Stimulated activated CD4-positive, alpha-beta T cell treated with anti-CD3 and anti-CD28 coated beads, Interleukin-15, amount 100 ng/mL, for 1 hour (primary cell): ENCODE measurements at places on chromosomes 3 and 15.

- DNase-seq, result peak; percentile 56
Measured at GRCh38 chr15:75578948-75579920, at the start of gene PTPN9. PTPN9 (minus strand) TSS chr15:75579315; CDS start chr15:75578776, 539 bp downstream.

DNA sequence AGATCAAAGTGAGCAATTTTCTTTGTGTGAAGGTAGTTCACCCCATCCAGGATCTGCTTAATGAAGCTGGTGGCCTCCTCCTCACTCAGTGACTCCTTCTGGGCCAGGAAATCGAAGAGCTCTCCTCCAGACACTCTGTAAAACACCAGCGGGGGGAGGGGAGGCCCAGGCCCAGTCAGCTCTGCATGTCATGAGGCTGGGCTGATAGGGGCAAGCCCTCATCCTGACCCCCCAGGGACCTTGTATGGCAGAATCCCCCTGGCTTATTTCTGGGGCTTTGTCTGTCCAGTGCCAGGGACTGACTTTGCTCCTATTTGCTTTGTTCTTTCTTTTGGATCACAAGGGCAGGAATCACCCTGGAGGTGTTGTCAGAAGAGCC, 74.9 kb downstream of the DAPK2 start:
- DNase-seq, result peak; percentile 6

DNA sequence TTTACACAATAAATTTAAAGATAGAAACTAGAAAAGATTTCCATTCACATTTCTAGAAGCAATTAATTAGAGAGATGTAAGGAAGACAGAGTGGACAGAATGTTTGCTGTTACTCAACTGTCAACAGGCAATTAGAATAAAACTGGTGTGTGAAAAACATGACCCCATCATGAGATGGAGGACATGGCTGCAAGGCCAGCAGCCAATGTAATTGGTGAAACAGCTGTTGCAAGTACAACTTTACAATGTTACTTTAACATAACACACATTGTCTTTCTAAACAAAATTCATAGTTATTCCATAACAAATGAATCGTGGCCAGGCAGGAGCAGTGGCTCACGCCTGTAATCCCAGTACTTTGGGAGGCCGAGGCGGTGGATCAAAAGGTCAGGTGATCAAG, 28.6 kb upstream of the STAG1 start:
- DNase-seq, result no peak

DNA sequence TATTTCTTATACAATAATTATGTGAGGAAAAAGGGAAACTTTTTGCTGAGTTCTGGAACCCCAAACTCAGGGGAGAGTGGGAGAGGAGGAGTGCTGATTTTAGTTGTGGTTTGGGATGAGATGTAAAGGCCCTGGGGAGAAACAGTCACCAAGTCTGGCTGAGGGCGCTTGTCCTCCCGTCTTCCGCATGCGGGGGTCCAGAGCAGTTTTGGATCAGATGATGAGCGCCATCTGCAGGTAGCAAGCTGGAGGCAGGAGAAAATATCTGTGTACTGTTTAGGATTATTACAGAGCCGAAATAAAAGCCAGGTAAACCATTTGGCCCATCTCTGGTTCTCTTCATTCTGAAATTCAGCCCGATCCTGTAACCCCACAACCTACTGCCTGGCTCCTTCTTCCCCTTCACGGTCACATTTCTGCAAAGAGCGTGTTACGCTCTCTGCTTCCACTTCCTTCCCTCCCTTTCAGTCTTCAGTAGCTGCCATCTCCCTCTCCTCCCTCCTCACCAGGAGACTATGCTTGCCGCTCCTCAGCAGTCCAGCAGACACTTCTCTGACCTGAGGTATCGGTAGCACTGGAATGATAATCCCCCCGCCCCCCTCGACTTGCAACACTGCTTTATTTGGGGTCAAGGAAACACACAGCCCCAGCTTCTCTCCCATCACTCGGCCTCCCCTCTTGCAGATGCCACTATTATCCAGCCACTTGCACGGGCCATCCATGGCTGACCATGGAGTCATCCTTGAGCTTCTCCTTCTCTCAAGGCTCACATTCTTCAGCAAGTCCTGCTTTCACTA, 1.4 kb upstream of the PARP14 start:
- DNase-seq, result peak; percentile 60

- no peak for DNase-seq
Measured at GRCh38 chr3:3800685-3801493, 1.7 kb downstream of the LRRN1 start.

DNA sequence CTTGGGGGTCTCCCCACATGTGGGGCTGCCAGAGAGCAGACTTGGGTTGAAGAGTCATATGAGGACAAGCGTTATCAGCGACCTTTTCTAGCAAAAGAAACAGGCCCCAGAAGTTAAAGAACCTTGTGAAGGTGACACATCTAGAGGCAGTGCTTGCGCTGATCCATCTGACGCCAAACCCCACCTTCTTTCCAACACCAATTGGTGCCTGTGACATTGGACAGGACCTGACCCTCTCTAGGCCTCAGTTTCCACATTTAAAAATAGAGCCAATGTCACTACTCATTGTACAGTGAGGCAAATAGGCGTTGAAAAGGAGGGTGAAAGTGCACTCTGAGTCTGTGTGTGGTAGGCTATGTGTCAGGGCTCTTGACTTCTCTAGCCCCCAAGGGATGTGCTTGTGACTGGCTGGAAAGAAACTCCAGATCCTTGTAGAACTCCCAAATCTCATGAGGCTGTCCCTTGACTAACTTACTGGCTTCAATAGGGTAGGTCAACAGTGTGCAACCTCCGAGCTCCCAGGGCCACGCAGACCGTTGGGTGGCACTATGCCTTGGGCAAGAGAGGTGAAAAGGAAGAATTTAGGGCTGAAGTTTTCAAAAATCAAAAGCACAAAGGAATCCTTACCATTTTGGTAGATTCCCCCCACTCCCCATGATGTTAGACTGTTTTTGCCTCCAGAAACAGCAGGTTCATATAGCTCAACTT, 666 bp upstream of the FAM219B start:
- DNase-seq, result no peak

DNA sequence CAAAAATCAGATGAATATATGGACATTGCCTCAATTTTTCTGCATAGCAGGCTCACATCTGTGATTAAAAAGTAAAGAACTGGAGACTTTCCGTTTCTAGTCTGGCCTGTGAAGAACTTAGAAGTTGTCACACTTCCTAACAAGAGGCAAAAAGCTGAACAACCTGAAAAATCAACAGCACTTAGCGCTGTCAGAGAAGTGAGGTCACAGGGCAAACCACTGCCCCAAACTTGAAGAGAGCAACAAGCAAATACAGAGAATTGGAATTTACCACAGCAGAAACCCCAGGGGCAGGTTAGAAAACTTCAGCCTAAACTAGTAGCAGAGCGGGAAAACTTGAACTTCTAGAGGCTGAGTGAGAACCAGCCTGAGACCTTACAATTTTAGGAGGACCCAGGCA, 38.9 kb downstream of the CCDC54 start:
- DNase-seq, result no peak

DNA sequence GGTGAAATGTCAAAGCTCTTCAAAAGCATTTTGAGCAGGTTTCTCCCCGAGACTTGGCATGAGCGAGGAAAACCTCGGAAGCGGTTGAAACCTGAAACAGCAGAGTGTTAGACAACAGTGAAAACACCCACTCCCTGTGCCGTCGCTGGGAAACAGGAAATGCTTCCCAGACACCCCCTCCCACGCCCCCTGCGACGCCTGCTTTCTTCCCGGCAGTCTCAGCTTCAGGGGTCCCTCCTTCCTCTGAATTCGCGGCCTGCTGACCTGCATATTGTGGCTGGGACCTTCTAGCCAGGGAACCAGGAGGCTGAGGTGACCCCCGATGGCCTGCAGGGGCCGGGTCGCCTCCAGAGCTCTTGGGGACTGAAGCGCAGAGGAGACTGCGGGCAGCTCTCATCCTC, 250.6 kb upstream of the LYSMD4 start:
- DNase-seq, result no peak

- DNase-seq, result no peak
Measured at GRCh38 chr15:51234176-51234927, 104.0 kb downstream of the CYP19A1 start.

DNA sequence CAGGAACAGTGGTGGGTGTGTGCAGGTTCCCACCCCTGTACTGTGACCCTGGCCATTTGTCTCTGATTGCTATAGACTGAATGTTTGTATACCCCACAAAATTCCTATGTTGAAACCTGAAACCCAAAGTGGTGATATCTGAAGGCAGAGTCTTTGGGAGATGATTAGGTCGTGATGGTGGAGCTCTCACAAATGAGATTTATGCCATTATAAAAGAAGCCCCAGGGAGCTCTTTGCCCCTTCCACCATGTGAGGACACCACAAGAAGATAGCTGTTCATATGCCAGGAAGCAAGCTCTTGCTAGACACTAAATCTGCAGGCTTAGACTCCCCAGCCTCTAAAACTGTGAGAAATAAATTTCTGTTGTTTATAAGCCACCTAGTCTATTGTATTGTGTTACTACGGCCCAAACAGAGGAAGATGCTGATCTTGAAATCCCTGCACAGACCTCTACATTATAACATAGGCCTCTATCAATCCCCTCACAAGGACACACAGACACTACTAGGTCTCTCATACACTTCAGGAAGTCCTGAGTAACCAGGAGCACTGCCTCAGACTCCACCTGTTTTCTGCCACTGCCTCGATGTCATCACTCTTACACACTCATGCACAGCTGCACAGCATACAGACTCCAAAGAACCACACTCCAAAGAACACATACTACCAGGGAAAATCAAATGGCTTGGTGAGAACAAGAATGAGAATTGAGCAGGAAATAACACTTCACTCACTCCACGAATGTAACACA, 14.7 kb downstream of the IGSF11 start:
- no peak for DNase-seq

DNA sequence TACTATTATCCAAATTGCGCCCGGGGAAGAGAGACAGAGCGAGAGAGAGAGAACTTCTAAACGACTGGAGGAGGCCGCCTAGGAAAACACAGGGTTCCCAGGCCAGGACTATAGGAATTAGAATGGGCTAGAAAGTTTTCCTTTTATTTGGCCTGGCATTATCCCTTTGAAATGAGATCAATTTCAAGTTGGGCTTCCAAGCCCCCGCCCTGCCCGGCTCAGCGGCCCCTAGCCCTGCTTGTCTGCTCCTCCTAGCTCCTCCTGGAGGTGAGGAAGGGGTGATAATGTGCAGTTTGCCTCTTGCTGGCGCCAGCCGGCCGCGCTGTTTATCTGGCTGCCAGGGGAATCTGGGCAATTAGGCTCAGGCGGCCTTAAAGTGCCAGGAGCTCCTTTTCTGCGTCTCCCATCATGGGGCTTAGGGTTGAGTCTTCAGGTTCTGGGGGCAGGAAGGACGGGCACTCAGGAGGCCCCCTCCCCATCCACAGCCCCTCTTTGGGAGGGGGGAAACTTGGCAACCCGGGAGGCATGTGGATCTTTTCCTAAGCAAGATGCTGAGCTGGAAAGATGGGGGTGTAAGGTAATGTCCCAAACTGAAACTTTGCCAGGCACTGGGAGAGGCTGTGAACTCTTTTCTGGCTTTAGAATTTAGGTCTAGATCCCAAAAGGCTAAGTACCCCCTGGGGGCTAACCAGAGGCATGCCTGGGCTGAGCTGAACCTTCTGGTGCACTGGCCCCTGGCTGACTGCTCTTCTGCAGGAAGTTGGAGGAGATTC, 5.5 kb downstream of the SMAD6 start:
- DNase-seq, result no peak

GRCh38 chr15:82944056-82944455, 8.5 kb downstream of the HOMER2 start:
- DNase-seq, result no peak

DNA sequence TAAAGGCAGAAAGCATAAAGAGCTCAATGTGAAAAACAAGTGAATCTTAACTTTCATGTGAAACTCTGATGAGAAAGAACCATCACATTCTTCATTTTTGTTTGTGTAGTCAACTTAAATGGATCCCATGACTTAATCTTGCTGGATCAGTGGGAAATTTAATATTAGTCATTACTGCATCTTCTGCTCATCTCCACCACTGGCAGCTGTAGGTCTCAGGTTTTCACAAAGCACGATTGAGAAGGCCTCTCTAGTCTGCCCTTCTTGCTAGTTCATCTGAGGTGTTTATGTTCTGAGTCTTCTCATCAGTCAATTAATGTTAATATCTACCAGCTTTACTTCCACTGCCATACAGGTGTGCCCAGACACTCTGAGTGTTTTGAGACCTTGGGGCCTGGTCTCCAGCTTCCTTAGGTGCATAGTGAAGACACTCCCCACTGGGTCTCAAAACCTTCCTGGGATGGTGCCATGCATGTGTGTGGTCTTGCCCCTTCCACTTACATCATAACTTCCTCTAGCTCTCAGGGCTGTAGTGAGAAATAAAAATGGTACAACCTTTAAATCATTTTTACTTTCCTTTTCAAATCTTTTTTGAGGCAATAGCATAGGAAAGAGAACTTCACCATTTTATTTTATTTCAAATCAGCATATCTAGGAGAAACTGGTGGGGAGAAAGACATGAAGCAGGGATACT, 421.6 kb upstream of the CBLB start:
- DNase-seq, result no peak

- no peak for DNase-seq
Measured at GRCh38 chr3:17399586-17399985, 342.8 kb downstream of the TBC1D5 start.

DNA sequence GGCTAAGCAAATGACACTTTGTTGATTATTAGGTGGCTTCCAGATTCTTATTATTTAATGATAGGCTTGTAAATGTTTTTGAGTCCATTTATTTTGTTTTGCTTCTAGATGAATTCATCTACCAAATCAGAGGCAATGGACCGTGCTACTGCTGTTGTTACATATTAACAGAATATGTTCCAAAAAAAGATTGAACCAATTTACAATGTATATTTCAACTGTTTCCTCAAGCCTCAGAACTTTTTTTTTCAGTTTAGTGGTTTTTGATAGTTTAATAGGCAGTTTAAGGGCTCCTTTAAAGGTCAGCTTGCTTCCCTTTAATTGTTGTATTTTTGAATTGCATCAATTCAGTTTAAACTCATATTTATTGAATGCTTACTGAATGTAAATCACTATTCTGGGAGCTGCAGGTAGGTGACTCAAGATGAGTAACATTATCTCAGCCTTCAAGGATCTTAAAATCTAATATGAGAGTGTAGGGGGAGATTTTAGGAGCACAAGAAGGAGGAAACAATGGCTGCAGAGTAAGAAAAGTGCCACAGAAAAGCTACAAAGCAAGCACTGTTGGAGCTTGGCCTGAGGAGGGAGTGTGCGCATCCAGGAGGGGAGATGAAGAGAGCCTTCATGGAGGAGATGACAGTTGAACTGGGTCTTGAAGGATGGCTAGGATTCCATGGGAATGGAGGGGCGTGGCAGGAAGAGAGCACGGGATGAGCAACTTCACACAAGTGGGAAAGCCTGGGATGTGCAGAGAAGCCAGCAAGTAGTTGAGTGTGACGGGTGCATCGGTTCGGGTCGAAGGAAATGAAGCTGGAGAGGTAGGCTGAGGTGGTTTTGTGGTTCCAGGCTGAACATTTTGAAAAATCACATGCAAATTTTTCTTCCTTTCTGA, 14.7 kb downstream of the MAP2K1 start:
- no peak for DNase-seq

GRCh38 chr3:132730891-132731580, 8.8 kb upstream of the NPHP3 start:
- DNase-seq, result no peak
